ENCODE measurements at places on chromosomes 6 and 20. TPM values are rescaled to one million over a fixed set of nuclear protein-coding genes. Genes with fewer than 3 reads are reported as not detected.

DNA sequence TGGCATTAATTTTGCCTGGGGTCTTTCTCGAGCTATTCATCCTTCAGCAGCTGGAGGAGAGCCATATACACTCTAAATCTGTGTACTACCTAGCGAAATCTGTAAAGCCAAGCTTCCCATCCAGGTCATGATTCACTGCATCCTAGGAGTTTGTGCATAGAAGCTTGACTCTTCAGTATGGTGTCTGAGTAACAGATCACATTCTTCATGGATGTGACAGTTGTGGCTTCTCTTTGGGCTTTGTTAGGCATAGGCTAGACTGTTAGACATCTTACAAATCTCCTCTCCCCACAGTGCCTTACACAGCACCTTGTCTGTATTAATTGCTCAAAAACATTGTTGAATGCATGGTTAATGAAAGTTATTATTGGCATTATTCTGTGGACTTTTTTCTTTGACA, 177.0 kb downstream of the EYA4 start:
- H3K27me3 ChIP-seq: no peaks in the 10 kb centered on the region
- H3K27ac ChIP-seq: no peak overlapping the region
- no peaks in the 10 kb centered on the region for H3K4me1 ChIP-seq

- peaks cover 32% of the 10 kb centered on the region for H3K36me3 ChIP-seq
- DNase-seq: no peak
- no peaks in the 10 kb centered on the region for H3K4me1 ChIP-seq
- no peaks in the 10 kb centered on the region for H3K27me3 ChIP-seq
- no peak overlapping the region for H3K4me3 ChIP-seq
- no peak overlapping the region for H3K27ac ChIP-seq
Observed at GRCh38 chr6:106658469-106658868, 29.1 kb downstream of the QRSL1 start.

The HSPA1L gene
- 2.5 TPM for total RNA-seq

The DEFB116 gene
- total RNA-seq: not detected
